ENCODE measurements at places on chromosomes 7 and 10.

DNA sequence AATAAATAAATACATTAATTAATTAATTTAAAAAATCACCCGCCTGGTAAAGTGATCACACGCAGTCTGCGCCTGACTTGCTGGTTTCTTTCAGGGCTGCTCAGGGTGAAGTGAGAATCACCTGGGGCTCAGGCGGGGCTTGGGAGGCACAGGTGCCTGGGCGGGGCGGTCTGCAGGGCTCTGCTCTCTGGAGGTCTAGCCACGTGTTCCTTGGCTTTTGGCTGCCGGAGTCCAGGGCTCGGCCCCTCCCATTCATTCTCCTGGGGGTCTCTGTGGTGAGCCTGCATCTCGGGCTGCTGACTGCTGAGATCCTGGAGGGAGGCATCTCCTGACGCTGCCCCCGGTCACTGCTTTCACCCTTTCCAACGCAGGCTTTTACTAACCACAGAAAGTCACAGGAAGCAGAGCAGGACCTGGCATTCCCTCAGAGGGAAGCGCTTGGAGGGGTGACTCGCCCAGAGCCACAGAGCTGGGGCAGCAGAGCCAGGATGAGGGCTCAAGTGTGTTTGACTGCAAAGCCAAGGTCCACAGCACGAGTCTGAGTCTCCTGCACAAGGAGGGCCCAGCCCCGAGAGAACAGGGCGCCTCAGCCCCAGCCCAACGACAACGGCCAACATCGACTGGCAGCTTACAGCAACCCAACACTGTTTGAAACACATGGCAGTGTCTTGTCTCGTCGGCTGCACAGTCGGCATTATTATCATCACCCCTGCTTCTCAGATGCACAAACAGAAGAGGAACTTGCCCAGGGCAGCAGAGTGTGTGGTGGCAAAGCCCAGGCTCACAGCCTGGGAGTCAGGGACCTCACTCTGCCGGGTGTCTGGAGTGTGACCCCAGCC is 22.4 kb upstream of the MNX1 start:
- DNase-seq, result no peak

DNA sequence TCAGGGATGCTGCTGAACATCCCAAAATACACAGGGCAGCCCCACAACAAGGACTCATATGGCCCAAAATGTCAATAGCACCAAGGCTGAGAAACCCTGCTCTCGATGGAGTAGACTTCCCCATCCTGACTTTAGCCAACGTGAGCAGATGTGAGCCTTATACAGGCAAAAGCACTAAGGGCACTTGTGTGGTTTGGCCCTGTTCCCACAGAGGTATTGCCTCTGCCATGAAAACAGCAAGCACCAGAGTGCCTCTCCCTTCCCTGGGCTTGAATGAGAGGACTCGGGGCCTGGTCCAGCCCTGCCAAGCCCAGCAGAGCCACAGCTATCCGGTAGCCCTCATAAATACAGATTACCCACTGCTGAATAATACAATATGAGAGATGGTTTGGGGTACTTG is 47.5 kb downstream of the ACSM6 start:
- no peak for DNase-seq

DNA sequence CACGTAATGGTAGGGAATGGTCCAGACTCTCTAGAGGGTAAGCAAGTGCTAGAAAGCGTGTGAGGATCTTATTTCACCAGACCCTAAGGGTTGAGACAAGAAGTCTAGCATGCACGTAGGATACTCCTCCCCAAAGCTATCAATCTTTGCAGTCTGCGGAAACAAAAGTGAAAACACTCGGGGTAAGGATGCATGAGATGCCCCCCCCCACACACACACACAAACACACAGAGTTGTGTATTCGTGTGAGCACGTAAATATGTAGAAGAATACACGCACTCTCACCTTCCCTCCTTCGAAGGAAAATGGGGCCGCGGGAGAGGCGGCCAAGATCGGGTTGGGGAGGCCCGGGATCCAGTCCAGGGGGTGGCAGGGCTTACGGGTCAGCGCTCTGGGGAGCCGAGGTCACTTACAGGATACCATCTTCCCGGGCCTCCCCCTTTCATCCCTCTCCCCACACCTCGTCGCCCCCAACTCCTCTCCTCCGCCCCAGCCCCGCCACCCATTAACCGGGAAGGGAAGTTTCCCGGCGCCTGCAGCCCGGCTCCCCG is 455 bp downstream of the CUL2 start:
- DNase-seq, result no peak

- no peak for DNase-seq
Measured at GRCh38 chr7:16411391-16411790, 9.9 kb downstream of the CRPPA start.

- DNase-seq, result no peak
Measured at GRCh38 chr10:27792216-27792615, 46.6 kb upstream of the MKX start.

- DNase-seq, result no peak
Measured at GRCh38 chr7:74449809-74450397, 3.8 kb upstream of the GTF2IRD1 start.

- no peak for DNase-seq
Measured at GRCh38 chr10:132570771-132571649, 33.4 kb downstream of the INPP5A start.

DNA sequence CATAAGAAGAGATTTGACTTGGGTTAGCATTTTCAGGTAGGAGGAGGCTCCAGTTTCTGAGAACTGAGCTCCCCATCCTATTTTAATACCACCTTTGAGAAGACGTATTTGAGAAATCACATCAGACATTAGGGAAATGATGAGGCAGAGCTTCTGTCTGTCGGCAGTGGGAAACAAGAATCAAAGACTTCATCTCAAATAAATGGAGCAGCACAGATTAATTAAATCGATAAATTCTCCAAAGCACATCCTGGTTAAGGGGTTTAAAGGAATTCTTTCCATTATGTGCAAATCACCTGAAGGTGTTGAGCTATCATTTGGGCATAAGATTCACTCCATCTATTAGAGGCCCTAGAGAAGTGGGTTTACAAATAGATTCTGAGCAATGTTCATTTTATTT is 7.6 kb downstream of the ADARB2 start:
- DNase-seq, result no peak

- DNase-seq, result no peak
Measured at GRCh38 chr10:91798649-91799611, 704 bp downstream of the TNKS2 start.

- no peak for DNase-seq
Measured at GRCh38 chr7:99987846-99988245, 12.0 kb upstream of the AZGP1 start.

- no peak for DNase-seq
Measured at GRCh38 chr7:21526448-21526847, 16.4 kb upstream of the DNAH11 start.

- DNase-seq, result no peak
Measured at GRCh38 chr10:106925191-106925590, 239.3 kb downstream of the SORCS1 start.

DNA sequence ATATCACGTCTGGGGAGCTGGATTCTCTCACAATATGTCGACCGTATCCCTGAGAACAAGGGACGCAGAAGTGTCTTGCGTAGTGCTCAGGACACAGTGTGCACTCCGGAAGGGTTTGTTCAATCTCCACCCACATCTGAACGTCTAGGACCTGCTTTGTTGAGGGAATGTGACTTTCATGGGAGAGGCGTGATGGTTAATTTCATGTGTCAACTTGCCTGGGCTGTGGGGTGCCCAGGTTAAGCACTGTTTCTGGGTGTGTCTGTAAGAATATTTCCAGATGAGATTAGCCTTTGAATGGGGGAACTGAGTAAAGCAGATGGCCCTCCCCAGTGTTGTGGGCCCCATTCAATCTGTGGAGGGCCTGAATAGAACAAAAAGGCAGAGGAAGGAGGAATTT is 80.4 kb upstream of the SFMBT2 start:
- DNase-seq, result no peak

- DNase-seq, result no peak
Measured at GRCh38 chr7:8261711-8262695, at the start of gene ICA1. ICA1 (minus strand) TSS chr7:8262167; CDS start chr7:8235926, 26,241 bp downstream.
